ENCODE measurements at places on chromosomes 3 and 15.

GRCh38 chr3:119831941-119832371 is 50.1 kb downstream of the NR1I2 start:
- no peak for DNase-seq

- no peak for DNase-seq
Measured at GRCh38 chr15:67201136-67201535, 53.3 kb downstream of the AAGAB start.

DNA sequence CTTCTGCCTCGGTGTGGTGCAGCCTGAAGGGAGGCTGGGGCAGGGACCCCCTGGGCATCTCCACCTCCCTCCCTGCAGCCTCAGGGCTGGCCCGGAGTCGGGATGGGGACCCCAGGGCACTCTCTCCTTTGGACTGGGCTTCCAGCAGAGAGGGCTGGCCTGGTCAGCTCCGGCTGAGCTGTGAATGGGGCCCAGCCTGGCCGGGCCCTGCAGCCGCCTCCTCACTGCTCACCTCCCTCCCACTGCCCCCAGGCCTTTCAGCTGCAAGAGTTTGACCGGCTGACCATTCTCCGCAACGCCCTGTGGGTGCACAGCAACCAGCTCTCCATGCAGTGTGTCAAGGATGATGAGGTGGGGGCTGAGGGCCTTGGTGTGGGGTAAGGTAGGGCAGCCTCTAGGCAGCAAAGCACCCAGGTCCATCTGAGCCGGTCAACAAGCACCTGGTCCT is 36.0 kb downstream of the PSTPIP1 start:
- no peak for DNase-seq

- no peak for DNase-seq
Measured at GRCh38 chr15:78034495-78035191, 42.9 kb downstream of the TBC1D2B start.

- DNase-seq, result no peak
Measured at GRCh38 chr3:160808838-160809237, 52.8 kb downstream of the PPM1L start.

DNA sequence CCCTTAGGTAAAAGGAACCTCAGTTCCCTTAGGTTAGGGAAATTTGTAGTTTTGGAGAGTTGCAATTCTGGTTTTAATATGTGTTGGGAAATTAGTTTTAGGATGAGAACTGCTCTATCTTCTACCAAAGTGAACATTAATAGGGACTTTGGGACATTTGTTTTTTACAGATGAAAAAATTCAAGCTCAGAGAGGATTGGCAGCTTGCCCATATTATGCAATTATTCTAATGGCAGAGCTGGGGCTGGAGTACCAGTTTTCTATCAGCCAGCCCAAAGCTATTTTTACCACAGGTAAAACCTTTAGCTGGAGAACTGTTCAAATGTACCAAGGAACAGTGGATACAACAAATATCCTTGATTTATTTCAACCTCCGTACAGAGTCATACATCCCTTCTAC is 127.0 kb downstream of the CPNE4 start:
- DNase-seq, result no peak

DNA sequence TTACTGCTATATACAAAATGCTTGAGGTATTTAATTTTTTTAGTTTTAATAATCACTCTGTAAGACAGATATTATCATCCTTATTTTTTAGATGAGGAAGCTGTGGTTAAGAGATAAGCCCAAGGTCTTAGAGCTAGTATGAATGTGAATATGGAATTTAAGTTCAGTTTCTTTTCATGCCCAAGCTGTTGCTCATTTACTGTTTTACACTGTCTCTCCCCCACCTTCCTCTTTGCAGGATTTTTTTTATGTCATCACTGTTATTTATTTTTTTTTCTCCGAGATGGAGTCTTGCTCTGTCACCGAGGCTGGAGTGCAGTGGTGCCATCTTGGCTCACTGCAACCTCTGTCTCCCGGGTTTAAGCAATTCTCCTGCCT is 22.5 kb downstream of the MAP2K5 start:
- no peak for DNase-seq

DNA sequence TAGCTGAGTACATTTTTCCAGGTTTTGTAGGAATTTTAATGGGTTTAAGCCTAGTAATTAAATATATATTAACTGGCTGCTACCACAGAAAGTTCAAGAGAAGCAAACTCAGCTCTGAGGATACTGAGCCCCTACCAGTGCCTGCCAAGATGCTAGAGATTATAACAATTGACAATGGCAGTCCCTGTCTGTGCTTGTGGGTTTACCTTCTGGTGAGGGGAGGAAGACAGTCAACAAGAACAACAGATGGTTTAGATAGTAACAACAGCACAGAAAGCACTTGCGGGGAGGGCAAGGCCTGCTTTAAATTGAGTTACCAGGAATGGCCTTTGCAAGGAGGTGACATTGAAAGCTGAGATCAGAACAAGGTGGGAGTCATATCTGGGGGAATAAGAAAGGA is 56.6 kb upstream of the ARHGEF3 start:
- no peak for DNase-seq

- no peak for DNase-seq
Measured at GRCh38 chr15:61196711-61197586, 32.2 kb downstream of the RORA start.

- DNase-seq, result no peak
Measured at GRCh38 chr3:50351323-50351697, 648 bp downstream of the CYB561D2 start.

DNA sequence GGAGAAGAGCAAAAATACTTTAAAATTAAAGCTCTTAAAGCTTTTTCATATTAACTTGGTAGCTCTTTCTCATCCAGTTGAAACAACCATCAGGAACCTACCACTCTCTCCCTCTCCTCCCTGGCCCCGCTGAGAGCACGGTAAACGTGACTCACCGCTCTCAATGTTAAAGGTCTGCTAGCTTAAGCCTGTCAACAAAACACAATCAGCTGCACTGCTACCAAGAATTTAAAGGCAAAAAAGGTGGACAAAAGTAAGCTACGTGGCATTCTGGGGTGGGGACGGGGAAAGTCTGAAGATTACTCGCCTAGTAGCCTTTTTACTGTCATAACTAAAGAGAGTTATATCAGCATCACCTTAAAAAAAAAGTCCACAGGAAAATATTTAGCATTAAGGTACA is 8.4 kb upstream of the GP5 start:
- no peak for DNase-seq

DNA sequence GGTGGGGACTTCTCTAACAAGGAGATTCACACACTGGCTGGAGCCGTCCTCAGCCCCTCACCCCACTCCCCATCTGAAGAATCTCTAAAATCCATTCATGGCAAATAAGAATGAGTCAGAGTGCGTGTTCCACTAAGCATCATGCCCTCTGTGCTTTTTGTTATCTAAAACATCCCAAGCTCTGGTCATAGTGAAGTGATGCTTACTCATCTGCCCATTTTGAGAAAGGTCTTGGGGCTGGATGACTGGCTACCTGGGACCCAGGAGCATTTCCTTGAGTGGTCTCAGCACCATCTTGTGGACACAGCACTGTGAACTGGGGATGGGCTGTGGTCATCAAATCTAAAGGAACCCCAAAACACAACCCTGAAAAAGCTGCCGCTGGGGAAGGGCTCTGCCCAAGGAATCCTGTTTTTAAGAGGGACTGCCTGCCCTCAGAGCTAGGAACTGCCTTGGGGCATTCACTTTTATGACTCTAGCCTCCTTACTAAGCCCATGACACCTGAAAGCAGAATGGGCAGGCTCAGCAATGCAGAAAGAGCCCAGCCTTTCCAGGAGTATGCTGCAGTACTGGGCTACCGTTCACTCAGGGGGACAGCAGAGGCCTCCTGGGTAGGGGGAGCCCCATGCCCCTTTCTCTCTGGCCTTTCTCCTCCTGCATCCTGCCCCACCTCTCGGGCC is 53.5 kb downstream of the ZBTB38 start:
- no peak for DNase-seq

- DNase-seq, result no peak
Measured at GRCh38 chr3:149538371-149538770, 63.9 kb downstream of the TM4SF4 start.

DNA sequence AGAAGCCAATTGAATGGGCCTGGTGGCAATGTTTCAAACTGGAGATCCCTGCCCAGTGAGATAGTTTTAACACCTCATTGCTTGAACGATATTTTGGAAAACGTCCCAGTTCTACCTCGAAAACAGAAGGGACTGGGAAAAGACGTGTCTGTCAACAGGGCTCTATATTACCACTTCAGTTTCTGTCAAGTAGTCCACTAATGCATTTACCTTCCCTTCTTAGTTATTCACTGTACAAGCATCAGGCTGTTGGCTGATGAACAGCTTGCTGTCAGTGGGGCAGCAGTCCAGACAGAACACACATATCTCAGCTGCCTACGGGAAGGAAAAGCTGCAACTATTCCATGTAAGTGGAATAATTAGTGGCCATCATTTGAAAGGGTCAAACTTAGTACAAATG is 794.7 kb upstream of the GBE1 start:
- DNase-seq, result no peak

GRCh38 chr15:46413799-46414198 is 779.0 kb downstream of the SQOR start:
- DNase-seq, result no peak

DNA sequence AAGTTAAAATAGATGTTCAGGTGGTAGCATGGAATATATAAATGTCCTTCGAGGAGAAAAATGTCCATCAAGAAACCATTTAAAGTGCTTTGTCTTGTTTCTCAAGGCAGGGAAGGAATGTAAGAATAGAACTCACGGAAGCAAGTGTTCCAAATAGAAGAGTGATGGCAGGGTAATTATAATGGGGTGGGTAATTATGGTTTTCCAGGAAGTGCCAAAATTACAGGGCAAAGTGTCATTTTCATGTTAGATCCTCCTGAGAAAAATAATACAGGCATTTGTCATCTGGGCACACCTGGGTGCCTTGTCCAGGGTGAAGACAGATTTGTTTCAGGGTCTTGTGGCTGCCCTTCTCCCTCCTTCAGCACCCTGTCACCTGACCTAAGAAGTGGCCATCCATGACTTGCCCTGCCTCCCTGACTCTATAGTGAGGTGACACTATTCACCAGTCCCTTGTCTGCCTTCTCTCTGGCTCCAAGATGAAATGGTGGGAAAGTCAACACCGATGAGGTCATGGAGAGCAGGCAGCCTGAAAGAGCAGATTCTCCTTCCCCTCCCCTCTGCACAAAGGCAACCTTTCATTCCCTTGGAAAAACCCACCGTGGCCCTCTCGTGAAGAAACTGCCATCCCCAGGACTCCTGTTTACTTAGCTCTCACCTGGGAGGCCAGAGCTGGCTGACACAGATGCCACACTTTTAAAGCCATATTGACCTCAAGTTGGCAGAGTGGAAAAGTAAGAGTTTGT is 45.1 kb upstream of the AMOTL2 start:
- DNase-seq, result no peak

DNA sequence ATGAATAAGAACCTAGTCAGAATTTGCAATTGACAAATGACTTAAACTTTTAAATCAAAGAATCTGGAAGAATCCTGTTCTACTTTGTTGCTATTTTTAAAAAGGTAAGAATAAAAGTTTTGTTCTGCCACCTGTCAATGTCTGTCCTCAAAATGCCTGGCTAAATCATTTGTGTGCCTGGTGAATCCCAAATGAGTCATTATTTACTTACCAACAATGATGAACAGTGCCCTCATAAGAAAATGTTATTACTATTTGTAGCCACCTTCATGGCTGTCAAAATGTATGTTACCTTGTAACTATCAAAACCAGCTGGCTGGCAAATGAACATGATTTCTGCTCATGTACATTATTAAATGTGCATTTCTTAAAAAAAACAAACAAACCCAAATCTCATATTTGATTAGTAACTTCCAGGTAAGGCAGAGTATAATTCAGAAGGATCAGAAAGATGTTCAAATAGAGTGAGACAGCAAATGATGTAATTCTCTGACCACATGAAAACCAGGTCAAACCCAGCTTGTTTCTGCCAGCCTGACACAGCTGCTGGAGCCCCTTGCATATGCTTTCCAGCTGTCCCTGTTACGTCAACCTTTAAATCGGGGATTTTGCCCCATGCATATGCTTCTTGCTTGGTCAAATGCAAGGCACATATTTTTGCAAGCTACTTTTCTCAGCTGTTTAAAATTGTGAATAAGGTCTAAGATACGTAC is 137.9 kb downstream of the SSR3 start:
- DNase-seq, result no peak

- DNase-seq, result no peak
Measured at GRCh38 chr15:58378241-58379085, 53.3 kb upstream of the LIPC start.

DNA sequence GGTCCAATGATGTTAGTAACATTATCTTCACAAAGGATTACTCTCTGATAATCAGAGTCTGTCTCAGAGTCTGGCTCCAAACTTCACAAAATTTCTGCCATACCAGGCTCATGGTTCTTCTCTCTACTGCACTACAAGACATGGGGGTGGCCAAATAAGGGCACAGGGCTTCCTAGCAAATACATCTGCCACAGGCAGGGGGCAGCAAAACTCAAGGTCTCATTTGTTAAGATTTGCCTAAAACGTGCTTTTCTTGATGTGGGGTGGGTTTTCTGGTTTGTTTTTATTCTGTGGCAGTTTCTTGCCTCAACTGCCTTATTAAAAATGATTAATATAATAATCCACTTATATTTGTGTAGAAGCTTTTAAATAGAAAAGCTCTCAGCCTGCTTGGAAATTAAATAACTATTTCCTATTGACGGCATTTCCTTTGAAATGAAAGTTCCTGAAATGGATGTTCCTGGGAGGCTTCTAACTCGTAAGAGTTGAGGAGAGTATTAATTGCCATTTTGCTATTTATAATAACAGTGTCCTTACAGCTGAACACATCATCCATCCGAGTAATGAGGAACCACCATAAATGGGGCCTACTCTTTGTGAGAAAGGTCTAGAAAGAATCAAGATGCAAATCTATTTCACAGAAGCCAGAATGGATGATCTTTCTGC is 53.8 kb downstream of the SST start:
- no peak for DNase-seq

- no peak for DNase-seq
Measured at GRCh38 chr3:133404920-133405319, 5.1 kb downstream of the BFSP2 start.

DNA sequence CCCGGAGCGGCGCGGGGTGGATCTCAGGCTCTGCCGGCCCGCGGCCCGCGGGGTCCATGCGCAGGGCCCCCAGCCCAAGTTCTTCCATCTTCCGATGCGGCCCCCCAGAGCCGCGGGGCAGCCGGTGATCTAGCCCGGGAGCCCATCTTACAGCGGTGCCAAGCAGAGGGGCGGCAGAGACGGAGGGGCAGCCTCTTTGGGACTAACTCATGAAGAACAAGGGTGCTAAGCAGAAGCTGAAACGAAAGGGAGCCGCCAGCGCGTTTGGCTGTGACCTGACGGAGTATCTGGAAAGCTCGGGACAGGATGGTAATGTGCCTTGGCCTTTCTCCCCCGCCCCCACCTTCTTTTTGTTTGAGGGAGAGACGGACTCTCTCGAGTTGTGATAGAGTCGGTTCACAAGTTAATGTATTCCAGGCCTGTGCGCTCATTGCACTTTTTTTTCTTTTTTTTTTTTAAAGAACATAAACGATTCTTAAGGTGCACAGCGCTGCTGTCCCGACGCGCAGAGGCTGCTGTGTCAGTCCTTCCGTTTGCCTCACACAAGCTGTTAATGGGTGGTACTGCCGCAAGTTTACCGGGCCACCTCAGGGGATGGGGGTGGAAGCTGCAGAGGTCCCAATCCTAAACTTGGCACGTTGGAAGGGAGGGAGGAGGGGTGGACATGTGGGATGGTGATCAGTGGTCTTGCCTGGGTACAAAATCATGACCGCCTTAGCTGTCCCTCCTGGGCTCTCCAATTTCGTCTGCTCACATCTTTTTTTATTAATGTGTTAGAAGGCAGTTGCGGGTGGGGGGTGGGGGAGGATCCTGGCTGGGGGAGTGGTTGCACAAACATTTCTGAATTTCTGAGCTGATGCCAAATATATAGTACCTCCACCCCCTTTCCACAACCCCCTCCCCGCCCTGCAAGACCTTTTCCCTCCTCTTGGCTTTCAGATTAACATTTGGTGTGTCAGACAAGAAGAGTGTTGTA is 801 bp downstream of the ARHGAP31 start:
- peak; percentile 33 for DNase-seq
